Hindlimb muscle (tissue), 1 donor: ENCODE measurements at places on chromosomes 16 and 17. TPM values are rescaled to one million over a fixed set of nuclear protein-coding genes. Genes with fewer than 3 reads are reported as not detected.

The AARS1 gene
- polyA plus RNA-seq: 58.9 TPM

DNA sequence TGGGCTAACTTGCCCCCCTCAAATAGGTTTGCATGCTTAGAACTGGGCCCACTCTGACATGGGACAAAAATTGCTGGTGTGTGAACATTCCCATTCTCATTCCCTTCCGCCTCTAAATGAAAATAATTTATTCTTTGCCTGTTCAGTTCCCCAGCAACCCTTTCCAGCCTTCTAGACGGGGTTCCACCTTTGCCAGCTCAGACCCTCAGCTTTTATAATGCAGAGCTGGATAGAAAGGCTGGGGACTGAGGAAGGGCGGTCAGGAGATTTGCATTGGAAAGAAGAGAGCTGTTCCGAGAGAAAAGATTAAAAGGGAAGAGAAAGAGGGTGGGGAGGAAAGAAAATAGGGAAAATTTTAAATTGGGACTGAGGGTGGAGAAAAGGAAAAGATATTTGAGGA, 151.1 kb upstream of the WSCD1 start:
- no peak for DNase-seq

DNA sequence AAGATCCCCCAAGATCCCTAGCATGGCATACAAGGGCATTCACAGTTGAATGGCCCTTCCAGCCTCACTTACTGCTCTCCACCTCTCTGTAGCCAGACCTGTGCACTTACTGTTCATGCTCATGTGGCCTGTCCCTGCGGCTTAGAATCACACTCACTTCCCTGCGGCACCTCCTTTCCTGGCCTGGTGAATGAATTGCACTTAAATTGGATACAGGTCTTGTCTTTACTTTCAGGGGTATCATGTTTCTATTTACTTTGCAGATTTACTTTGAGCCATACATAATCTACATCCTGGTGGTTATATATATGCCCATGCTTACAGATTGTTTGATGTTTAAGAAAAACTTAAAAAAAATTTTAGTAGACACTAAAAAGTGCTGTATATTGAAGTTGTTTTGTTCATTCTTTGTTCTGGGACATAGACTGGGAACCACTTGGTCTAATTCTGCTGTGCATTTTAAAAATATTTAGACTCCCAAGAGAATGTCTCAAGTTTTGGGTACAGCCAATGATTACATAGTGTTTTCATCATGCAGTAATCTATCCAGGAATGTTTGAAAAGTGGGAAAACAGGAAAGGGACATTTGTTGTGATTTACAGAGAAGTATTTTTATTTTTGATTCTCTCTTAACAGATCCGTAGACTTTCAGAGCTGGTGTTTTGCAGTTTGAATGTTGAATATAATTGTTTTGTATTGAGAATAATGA, 63.9 kb downstream of the NUP88 start:
- DNase-seq: no peak

- DNase-seq: peak; percentile 8
Measured at GRCh38 chr16:46658925-46659324, 30.1 kb downstream of the VPS35 start.

- no peak for DNase-seq
Measured at GRCh38 chr17:72204742-72205141, 83.9 kb downstream of the SOX9 start.

DNA sequence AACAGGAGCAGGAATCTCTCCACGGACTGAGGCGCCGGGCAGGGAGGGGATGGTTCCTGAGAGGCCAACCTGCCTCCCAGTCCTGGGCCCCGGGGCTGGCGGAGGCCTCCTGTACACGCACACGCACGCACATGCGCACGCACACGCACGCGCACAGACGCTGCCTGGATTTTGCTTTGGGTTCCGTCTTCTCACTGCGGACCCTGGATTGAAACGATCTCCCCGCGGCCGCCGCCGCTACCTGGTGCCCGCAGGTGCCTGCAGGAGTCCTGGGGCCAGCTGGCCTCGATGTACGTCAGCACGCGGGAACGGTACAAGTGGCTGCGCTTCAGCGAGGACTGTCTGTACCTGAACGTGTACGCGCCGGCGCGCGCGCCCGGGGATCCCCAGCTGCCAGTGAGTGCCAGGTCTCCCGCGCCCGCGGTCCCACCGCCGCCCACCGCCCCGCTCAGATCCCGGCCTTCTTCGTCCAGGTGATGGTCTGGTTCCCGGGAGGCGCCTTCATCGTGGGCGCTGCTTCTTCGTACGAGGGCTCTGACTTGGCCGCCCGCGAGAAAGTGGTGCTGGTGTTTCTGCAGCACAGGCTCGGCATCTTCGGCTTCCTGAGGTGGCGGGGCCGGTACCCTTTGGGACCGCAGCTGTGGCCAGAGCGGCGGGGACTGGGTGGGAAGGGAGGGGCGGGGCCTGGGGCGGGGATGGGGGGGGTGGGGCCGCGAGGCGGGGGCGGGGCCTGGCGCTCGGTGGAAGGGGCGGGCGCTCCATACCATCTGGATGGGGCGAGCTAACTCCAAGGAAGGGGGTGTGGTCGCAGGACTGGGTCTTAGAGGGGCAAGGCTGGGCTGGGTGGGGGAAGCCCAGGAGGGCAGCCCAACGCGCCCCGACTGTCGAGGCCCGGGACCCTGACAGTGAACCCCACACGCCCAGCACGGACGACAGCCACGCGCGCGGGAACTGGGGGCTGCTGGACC, 12.3 kb downstream of the CES4A start:
- DNase-seq: peak; percentile 35

The KRT13 gene
- polyA plus RNA-seq: 1.9 TPM

DNA sequence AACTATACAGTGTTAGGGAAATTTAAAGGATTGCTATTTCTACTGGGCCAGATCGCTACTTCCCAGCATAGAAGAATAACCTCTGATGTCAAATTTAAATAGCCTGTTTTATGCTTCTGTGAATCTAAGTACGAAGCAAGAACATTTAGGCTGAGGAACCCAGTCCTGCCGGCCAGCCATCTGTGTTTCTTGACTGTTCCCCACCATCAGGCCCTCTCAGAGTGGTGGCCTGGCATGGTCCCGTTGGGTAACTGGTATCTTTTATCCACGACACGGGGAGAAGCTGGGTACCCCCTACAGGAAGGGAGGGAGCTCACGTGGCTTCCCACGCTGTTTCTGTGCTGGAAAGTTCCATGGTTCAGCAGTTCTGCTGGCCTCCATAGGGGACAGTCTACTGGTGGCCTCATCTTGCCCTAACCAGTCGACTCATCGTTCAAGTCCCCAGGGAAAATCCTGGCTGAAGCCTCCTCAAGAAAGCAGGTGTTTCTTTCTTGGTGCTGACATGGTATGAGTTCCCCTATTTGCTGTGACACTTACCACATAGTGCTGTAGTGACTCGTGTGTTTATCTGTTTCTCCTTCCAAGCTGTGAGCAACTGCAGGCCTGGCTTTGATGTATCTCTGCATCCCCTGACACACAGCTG, 201.7 kb upstream of the NLRP1 start:
- DNase-seq: no peak

DNA sequence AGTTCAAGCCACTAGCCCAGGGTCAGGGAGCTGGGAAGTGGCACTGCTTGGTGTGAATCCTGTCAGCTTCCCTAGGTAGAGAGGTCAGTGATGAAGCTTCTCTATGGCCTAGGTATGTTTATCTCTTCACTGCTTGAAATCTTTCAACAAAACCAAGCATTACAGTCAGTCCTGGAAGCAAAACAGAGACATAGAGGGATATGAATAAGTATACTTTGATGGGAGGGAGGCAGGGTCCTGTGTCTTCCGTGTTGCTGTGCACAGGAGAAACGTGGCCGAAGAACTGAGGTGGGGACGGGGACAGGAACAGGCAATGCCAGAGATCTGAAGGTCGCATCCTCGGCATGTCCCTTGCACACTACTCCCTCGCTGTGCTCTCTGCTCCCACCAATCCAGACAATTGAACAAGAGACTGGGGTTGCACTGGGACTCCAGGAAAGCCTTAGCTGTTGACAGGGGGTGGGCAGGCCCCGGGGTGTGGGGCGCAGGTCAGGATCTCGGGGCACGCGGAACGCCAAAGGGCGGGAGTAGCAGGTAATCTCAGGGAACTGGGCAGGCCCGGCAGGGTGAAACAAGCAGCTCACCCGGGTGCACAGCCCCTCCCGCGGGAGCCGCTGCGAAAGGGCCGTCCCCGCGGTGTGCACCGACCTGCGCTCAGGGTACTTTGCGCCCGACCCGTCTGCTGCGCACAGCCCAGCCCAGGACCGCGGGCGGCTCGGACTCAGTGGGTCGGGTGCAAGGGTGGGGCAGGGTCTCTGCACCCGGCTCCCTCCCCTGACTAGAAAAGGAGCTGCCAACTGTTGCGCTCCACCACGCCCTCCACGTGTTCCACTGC, at the start of gene MT1H:
Gene MT1H (plus strand): TSS at position 810 of the 835 bp plus-strand sequence. CDS start 71 bp downstream, outside the sequence.
- DNase-seq: no peak

DNA sequence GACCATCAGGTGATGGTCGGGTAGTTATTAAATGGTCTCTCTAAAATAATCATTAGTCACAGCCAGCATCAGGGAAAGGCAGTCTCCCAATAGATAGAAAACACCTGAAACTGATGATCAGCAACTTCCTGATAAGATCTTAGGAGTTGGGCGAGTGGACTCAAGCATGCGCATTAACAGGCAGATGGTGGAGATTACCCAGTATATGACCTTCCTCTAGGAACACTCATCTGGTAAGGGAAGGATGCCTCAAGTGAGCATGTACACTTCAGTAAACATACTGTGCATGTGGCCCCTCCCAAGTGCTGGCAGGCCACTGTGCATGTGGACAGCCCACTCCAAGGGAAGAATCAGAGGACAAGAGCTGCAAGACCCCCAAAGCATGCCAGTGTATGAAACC, 105.9 kb downstream of the ABCC12 start:
- DNase-seq: no peak

DNA sequence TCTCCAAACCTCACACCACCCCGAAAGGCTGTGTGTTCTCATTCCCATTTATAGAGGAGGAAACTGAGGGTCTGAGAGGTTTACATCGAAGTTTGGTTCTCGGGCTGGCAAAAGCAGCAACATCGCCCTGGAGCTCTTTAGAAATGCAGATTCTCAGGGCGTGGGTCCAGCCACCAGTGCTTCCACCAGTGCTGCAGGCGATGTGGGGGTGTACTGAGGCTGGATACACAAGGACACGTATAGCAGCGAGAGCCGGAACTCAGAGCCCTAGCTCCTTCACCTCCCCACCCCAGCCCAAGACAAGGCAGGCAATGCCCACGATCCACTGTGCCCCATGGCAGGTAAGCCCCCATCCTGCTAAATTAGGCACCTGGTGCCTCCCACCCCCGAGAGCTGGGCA, 5.9 kb downstream of the GPRC5B start:
- DNase-seq: no peak

- DNase-seq: no peak
Measured at GRCh38 chr17:28897769-28898526, 415 bp upstream of the FLOT2 start.

DNA sequence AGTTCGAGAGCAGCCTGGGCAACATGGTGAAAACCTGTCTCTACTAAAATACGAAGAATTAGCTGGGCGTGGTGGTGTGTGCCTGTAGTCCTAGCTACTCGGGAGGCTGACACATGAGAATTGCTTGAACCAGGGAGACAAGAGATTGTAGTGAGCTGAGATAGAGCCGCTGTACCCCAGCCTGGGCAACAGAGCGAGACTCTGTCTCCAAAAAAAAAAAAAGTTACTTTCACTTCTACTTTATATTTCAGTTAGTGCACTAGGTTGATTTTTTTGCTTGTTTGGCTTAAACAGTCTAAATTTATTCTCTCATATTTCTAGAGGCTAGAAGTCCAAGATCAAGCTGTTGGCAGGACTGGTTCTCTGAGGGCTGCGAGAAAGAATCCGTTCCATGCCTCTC, 13.4 kb downstream of the CCDC102A start:
- DNase-seq: no peak

The TPSD1 gene
- not detected for polyA plus RNA-seq

The WNT9B gene
- 0.08 TPM for polyA plus RNA-seq

- DNase-seq: no peak
Measured at GRCh38 chr17:42193216-42193968, 902 bp downstream of the GHDC start.

DNA sequence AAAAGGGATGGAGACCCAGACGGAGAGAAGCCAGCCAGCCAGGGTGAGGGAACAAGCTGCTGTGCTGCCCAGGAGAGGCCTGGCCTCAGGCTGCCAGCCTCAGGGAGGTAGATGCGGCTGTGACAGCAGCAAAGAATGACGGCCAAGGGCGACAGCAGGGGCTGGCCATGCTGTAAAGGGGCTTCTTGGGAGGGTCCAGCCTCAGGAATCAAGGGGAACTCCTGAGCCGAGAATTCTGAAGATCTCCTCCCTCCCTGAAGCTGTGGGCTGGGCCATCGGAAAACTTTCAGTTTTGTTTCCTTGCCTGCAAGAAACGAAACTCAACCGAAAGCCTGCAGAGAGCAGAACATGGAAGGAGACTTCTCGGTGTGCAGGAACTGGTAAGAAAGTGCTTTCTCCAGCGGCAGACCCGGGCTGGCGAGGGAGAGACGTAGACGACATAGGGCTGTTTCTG, at the start of gene XAF1:
Gene XAF1 (plus strand): TSS at position 316 of the 454 bp plus-strand sequence. CDS start 33 bp downstream, at position 349.
- peak; percentile 59 for DNase-seq

- no peak for DNase-seq
Measured at GRCh38 chr17:63042256-63042812, 76.3 kb downstream of the TANC2 start.

The SNN gene
- polyA plus RNA-seq: 28.4 TPM

- no peak for DNase-seq
Measured at GRCh38 chr16:12484972-12485371, 318.7 kb downstream of the CPPED1 start.

DNA sequence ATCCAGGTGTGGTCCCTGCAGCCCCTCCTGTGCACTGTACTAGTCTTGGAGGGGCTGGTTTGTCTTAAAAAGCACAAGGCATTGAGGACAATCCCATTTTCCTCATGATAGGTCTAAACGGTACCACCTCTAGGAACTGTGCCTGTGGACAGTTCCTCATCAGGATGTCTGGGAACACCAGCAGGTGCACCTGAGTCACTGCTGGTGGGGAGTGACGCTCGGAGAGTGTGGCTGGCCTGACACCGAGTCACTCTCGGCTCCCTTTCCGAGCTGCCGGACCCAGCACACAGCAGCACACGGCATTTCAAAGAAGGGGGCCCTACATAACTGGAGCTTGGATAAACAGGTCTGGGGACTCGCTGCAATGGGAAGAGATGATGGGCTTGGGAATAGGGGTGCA, 25.6 kb downstream of the LRRC75A start:
- no peak for DNase-seq

DNA sequence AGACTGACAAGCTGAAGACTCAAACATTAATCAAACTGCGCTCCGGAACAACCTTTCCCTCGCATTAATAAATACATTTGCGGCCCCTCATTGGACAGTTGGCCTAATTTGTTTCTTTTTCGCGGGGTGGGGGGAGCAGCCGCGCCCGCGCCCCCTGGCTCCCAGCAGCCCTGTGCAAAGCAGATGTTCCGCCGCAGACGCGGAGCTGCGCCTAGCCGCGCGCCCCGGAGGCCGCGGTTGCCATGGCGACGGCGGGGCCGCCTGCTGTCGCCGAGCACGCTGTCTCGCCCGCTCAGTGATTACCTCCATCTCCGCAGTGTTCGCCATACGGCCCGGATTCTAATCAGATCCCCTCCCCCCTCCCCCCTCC, 25.5 kb downstream of the COPZ2 start:
- peak; percentile 70 for DNase-seq

- DNase-seq: no peak
Measured at GRCh38 chr16:67657751-67658518, 2.1 kb downstream of the ACD start.

The SPATA32 gene
- not detected for polyA plus RNA-seq
